Endothelial cell of umbilical vein (primary cell): ENCODE measurements at places on chromosomes 3 and 15. TPM values are rescaled to one million over a fixed set of nuclear protein-coding genes. Genes with fewer than 3 reads are reported as not detected.

Gene NRROS
- 14.4 and 15.6 TPM in 2 replicates for total RNA-seq

Gene FBXW12
- not detected in 2 replicates for total RNA-seq

- DNase-seq = no peak
Measured at GRCh38 chr15:58046467-58046866, 19.0 kb downstream of the ALDH1A2 start.

DNA sequence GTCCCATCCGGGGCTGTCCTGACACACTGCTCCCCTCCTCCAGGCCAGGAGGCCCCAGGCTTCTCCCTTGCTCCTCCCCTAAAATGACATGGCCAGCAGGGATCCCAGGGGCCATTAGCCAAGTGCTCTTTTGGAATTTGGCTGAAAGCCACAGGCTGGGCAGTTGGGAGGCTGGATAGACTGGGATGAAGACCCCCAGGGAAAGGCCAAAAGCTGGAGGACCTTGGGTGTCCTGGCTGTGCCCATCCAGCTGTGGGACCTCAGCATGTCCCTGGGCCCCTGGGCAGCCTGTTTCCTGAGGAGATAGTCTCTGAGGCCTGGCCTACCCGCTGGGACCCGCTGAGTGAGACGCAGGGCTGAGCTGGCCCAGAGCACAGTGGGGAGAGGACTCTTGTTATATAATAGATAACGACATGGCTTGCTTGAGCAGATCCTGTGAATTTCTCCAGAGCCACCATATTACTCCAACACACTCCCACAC, 5.7 kb upstream of the PDE8A start:
- DNase-seq = no peak

- DNase-seq = peak; percentile 57
Measured at GRCh38 chr15:71679793-71680353, 130.5 kb upstream of the NR2E3 start.

- no peak for DNase-seq
Measured at GRCh38 chr3:62028236-62028635, 345.1 kb downstream of the FEZF2 start.

DNA sequence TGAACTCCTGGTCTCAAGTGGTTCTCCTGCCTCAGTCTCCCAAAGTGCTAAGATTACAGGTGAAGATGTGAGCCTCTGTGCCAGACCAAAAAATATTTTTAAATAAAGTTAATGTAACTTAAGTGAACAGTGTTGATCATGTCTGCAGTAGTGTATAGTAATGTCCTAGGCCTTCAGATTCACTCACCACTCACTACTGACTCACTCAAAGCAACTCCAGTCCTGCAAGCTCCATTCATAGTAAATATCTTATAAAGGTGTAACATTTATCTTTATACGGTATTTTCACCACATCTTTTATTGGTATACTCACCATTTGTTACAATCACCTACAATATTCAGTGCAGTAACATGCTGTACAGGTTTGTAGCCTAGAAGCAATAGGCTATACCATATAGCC, 264.2 kb downstream of the ULK4 start:
- no peak for DNase-seq

DNA sequence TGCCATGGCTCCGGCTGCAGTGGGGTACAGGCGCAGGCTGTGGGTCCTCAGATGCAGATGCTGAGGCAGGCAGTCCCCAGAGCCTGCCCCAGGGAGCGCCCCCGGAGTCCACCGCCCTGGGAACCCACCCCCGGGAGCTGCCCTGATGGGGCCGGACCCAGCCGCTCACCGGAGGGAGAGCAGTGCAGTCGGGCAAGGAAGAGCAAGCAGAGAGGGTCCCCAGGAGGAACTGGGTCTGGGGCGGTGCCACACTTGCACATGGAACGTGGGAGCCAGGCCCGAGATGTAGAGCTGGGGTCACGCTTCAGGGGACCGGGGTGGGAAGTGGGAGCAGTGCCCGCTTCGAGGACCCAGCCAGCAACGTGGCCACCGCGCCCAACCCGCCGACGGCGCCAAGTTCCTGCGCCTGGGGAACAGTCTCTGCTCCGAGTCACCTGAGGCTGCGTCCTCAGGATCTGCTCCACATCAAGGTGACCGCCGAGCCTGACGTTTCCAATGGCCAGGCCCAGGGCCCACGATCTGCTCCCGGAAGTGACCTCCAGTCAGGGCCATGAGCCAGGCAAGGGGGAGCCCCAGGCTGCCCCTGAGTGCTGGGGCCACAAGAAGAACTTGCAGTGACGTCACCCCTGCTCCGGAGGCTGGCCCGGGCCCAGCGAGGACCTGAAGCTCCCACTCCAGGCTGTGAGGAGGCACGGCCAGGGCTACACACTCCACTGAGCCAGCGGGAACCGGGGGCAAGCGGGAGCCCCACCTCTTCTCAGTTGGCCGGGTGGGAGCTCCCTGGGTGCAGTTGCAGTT, 27.0 kb upstream of the TFG start:
- DNase-seq = peak; percentile 9

- no peak for DNase-seq
Measured at GRCh38 chr15:91942720-91943394, 89.3 kb downstream of the SLCO3A1 start.
